ENCODE measurements at places on chromosomes 3 and 15. TPM values are rescaled to one million over a fixed set of nuclear protein-coding genes. Genes with fewer than 3 reads are reported as not detected.
A peak's percentile ranks its signal among the peaks of the same experiment; 100 is the strongest.

FBXO40 gene
- not detected for total RNA-seq

GRCh38 chr3:70556056-70556455 lies 243.6 kb upstream of the MDFIC2 start:
- no peak for DNase-seq

DNA sequence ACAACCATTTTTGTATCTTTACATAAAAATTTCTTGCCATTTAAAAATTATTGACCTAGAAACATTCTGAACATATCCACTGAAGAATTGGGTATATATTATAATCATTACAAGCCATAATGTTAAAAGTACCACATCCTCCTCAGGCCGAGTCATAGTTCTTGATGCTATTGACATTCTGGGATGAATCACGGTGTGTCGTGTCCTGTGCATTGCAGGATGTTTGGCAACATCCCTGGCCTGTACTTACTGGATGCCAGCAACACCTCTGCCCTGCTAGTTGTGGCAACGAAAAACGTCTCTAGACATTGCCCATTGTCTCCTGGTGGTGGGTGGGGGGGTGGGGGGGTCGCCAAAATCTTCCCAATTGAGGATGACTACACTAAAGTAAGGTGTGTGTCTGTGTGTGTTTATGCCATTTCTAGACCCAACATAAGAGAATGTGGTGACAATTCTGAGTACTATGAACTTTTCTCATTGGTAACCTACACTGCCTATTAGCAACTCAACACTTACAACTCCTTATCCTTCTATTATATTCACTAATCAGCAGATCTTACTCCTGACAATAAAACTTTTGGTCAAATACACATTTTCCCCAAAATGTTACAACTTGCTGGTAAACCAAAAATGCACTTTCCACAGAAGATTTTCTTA lies 471.6 kb downstream of the FOXP1 start:
- DNase-seq, result peak; percentile 86

PLA2G4E gene
- total RNA-seq, result not detected
